ENCODE measurements at places on chromosomes 11 and 22.

DNA sequence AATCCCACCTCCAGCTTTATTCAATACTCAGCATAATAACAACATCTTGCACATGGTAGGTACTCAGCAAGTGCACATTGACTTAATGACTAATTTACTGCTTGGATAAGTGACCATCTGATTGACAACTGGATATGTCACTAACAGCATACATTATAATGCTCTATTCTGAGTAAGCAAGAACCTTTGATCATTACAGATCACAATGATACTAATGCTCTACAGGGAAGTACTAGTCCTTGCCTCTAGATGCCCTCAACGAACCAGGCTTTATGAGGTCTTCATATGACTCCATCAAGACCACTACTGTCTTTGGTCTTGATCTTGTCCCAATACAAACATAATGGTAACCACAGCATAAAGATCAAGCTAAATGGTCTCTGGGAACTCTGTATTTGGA is 167.6 kb upstream of the MTMR2 start:
- peak; percentile 21 for DNase-seq

DNA sequence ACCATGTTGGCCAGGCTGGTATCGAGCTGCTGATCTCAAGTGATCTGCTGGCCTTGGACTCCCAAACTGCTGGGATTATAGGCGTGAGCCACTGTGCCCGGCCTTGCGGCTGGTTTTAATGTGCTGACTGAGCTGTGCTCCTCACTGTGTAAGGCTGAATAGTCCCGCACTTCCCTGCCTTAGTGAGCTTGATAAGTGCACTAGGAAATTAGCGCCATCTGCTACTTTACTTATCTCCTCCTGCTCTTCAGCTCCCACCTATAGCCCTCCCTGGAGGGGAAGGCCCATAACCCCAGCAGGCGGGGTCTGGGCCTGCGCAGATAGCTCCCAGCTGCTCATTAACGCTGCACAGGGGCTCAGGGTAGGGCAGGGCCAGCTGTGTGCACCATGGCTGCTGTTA is 49.4 kb downstream of the CLMP start:
- no peak for DNase-seq

- DNase-seq, result no peak
Observed at GRCh38 chr11:94125407-94126115, 3.1 kb upstream of the PANX1 start.

DNA sequence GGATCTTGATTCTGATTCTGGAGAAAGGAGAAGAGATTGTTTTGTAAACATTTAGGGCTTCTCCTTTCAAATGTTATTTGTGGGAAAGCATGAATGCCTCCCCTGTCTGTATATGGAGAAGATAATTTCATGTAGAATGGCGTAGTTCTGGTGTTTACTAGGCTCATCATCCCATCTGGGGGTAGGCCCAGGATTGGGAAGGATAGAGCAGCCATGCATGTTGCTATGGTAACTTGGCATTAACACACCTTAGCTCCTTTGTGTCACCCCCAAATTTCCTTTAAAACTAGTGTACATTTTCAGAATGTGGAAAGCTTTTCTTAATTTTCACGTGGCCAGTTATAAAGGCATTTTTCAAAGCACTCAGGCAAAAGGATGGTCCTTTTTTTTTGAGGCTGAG is 57.5 kb upstream of the EED start:
- DNase-seq, result no peak

DNA sequence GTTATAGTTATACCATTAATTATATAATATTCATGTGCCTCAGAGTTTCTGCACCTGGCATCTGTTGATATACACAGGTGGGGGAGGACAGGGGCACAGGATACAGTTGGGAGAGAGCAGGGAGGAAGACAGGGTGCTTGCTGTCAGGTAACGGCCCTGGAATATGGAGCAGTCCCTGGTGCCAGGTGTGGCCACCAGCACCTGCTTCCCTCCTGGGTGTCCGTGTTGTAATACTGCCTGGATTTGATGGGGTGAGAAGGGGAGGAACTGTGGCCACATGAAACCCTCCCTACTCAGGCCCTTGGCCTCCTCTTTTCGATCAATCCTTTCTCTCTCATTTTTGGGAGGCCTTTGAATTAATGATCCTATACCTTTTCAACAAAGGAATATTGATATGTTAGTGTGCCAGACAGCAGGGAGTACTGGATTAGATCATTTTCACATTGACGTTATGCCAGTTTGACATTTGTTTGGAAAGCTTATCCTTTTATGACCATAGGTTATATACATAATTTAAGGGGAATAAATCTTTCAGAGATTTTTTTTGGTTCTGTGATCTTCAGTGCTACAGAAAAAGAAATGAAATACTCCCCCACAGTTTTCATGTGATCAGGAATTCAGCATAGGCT is 88.6 kb downstream of the TEAD1 start:
- no peak for DNase-seq

DNA sequence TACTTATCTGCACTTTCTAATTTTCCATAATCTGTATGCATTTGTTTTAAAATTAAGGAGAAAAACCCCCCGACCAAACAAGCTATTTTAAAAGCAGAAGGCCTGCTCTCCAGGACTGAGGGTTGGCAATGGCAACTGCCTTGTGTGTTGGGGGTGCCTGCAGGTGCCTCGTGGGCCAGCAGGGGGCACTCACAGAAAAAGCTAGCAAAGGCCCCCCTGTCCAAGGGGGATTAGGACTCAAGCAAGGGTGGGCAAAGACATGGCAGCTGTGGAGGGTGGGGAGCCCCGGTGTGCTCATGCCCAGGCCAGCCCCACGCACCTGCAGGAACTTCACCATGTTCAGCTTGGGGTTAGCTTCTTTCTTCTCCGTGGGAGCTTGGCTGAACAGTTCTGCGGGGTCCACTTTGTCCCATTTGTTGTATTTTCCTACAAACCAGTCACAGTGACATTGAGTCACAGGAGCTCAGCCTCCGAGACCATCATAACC is 10.3 kb downstream of the TOP3B start:
- peak; percentile 41 for DNase-seq

DNA sequence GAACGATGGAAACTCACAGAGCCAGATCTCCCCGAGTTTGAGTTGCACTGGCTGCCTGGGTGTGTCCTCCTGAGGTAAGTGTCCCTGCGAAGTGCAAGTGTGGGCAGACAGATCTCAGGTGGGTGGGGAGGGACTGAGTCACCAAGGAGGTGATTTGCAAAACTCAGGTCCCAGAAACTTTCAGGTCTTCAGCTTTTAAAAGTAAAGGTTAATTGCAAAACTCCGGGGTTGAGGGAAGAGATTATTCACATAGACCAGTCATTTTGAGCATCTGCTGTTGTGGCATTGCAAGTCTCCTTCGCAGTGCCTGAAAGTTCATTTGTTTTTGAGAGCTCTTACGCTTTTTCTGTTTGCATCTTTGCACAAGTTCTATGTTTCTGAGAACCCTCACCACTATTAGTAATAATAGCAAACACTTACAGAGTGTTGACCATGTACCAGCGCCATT is 7.1 kb downstream of the CD44 start:
- DNase-seq, result peak; percentile 62

GRCh38 chr22:21902296-21903087 is 35.0 kb upstream of the MAPK1 start:
- DNase-seq, result no peak

DNA sequence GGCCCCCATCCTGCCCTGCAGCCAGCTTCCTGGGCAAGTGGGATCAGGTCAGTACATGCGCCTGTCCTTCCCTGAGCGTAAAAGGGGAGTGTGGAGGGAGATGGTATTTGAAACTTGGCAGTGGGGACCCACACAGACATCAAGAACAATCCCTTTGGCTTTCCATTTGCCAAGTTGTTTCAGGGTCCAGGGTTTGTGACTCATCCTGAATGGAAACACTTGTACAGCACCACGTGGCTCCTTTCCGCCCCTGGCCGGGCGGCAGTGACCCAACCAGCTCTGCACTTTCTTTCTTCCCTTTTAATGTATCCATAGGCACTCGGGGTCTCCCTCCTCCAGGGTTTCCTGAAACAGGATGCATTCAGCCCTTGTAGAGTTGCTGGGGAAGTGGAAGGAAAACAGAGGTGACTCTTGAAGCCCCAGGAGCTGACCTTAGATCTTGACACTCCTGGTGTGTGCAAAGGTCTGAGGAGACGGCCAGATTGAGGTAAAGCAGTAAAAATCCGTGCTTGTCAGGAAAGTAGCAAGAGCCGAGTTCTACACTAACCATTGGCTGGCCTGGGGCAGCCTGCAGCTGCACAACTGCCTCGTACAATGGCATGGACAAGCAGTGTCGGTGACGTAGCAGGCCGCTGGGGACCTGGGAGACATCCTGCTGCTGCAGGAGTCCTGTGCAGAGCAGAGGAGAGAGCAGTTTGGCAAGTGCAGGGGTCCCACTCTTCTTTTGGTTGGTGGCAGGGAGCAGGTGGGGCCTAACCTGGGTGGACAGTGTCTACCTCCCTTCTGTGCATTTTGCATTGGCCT is 189.8 kb downstream of the SNX19 start:
- DNase-seq, result no peak

- no peak for DNase-seq
Observed at GRCh38 chr11:110921742-110922521, 209.7 kb upstream of the ARHGAP20 start.

GRCh38 chr11:122348659-122349409 is 232.8 kb upstream of the BLID start:
- DNase-seq, result no peak

DNA sequence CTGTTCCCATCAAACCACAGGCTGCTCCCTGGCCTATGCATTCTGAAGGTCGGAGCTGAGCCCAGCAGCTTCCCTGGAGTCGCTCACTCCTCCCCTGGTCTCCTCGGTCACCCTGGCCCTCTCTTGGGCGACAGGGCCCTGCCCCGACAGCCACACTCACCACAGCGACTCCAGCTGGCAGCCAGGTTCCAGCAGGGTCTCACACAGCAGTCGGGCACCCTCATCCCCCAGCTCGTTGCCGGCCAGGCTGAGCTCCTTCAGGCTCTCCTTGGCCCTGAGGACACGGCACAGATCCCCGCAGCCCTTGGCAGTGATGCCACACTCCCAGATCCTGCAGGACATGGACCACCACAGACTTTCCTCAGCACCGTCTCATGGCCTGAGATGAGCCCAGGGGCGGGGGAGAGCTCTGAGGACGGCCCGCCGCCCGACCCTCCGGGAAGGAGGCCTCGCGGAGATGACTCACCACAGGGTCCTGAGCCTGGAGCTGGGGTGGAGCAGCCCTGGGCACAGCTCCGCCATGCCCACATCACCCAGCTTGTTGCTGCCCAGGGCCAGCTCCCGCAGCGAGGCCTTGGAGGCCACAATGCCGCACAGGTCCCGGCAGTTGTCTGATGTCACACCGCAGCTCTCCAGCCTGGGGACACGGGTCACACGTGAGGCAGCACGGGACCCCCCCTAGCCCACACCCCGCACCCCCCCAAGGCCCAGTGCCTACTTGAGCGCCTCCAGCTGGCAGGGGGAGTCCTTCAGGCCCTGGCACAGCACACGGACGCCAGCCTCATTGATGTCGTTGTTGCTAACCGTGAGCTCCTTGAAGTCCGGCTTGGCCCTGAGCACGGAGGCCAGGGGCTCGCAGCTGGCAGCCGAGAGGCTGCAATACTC is 8.5 kb downstream of the RNH1 start:
- DNase-seq, result no peak

- no peak for DNase-seq
Observed at GRCh38 chr11:100174881-100175280, 512.2 kb upstream of the ARHGAP42 start.

GRCh38 chr11:108958368-108959104 is 293.7 kb downstream of the DDX10 start:
- no peak for DNase-seq

DNA sequence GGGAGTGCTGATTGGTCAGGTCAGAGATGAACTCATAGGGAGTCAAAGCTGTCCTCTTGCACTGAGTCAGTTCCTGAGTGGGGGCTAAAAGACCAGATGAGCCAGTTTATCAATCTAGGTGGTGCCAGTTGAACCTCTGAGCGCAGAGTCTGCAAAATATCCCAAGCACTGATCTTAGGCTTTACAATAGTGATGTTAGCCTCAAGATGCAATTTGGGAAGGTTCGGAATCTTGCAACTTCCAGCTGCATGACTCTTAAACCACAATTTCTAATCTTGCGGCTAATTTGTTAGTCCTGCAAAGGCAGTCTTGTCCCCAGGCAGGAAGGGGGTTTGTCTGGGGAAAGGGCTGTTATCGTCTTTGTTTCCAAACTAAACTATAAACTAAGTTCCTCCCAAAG is 92.3 kb upstream of the PARVA start:
- DNase-seq, result no peak

GRCh38 chr11:119295178-119295577 is 21.8 kb downstream of the MCAM start:
- DNase-seq, result no peak

DNA sequence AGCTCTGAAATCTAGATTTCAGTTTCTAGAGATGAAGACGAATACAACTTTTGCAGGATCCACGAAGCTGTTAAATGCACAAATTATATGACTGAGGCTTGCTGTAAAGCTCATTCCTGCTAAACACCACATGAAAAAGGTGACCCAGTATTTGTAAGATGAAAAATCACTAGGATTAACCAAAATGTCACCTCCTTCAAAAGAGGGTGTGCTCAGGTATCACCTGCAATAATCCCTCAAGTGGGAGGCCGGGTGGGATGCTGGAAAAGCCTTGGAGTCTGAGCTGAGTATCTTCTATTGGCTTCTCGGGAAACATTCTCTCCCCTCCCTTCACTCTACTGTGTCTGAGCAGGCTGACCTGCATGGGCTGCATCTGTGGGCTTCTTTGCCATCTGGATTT is 195.8 kb downstream of the NELL1 start:
- no peak for DNase-seq

GRCh38 chr22:30675436-30675835 is 7.8 kb upstream of the DUSP18 start:
- no peak for DNase-seq

- no peak for DNase-seq
Observed at GRCh38 chr11:66322732-66323427, 6.0 kb upstream of the CD248 start.

- no peak for DNase-seq
Observed at GRCh38 chr11:72985645-72986044, 156.5 kb downstream of the FCHSD2 start.

- DNase-seq, result no peak
Observed at GRCh38 chr11:32444186-32444585, 8.8 kb upstream of the WT1 start.

DNA sequence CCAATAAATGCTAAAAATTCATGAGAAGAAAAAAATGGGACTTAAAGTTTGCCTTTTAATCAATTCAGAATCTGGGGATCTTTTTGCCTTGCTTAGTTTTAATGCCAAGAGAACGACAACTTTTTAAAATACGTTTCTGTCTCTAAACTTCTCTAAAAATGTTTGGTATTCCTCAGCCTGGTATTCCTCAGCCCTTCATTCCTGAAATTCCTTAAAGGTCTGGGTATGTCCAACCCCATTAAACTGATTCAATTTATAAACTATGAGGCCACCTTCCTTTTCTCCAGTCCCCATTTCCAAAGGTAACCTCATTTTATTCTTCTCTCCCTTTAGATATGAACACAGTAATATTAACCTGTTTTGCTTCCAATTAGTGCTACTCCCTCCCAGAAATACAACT is 16.6 kb downstream of the POLA2 start:
- no peak for DNase-seq

DNA sequence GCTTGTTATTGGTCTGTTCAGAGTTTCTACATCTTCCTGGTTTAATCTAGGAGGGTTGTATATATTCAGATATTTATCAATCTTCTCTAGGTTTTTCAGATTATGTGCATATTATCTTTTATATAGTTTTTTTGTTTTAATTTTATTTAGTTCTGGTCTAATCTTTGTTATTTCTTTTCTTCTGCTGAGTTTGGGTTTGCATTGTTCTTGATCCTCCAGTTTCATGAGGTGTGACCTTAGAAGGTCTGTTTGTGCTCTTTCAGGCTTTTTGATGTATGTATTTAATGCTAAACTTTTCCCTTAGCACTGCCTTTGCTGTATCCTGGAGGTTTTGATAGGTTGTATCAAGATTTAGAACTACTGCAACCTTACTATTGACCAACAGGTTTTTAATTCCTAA is 117.7 kb downstream of the VPREB1 start:
- DNase-seq, result no peak
